Renal pelvis (tissue), 12 donors: ENCODE measurements at places on chromosomes 12 and 14.

DNA sequence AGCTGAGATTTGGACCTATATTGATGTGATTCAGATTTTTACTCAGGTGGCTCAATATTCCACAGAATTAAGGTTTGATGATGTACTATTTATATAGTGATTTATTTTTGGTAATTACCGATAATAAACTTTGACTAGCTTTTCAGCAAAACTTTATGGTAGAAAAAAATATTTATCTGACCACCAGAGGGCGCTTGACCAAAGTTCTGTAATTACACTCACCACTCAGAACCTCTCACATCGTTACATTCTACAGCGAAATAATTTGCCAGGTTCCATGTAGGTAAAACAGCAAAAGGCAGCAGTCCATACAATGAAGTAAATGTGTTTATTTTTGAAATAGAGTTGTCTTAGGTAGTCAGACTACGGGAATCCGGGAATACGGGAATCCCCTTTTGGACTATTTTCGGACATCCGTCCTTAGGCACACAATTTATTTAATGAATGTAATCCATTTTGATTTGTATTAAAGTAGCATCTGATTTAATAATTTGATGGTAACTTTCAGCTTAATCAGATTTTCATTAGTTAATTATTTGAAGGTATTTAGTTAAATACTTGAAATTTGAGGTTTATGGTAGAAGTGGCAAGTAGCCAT, 143.0 kb upstream of the DDHD1 start:
- peak; percentile 16 for DNase-seq

DNA sequence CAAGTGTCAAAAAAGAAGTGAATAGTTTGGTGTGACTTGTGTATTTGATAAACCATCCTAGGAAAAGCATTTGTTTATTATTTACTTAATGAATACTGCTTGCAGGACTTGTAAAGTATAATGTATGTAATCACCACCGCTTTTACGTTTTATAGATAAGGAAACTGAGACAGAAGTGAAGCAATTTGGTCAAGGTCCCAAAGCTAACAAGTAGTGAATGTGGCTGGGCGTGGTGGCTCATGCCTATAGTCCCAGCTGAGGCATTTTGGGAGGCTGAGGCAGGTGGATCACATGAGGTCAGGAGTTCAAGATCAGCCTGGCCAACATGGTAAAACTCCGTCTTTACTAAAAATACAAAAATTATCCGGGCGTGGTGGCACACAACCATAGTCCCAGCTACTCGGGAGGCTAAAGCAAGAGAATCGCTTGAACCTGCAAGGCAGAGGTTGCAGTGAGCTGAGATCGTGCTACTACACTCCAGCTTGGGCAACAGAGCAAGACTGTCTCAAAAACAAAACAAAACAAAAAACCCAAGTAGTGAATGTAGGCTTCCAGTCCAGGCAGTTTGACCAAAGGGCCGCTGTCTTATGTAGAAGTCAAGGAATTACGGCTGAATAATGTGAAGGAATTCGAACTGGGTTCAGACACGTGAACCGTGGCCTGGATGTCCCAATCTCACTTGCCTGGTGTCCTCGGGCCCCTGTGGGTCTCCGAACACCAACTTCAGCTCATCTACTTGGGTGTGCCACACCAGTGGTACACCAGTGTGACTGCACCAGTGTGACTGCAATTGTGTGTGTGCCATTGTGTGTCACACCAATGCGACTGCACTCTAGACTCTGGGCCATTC, 88.3 kb upstream of the MED13L start:
- no peak for DNase-seq

DNA sequence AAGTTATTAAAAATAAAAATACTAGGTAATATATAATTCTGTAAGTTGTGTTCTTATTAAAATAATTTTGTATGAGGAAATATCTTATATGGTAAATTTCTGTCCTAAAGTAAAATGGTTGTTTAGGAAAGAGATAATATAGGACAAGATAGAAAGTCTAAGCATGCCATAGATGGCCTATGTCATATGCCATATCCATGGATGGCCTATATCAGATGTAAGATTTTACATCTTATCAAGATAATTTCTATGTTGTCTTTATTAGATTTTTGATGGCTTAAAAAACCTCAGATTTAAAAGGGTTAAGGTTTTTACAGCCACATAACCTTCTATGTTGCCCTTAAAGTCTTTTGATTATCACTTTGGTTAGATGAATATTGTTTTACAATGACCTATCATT, 52.6 kb downstream of the CATSPERB start:
- DNase-seq = no peak

- DNase-seq = no peak
Observed at GRCh38 chr14:20827326-20827725, 24.7 kb upstream of the RNASE1 start.

- DNase-seq = no peak
Observed at GRCh38 chr12:93115198-93115601, 186.1 kb upstream of the EEA1 start.

GRCh38 chr12:32400114-32400672, 835 bp downstream of the FGD4 start:
- DNase-seq = peak; percentile 35

DNA sequence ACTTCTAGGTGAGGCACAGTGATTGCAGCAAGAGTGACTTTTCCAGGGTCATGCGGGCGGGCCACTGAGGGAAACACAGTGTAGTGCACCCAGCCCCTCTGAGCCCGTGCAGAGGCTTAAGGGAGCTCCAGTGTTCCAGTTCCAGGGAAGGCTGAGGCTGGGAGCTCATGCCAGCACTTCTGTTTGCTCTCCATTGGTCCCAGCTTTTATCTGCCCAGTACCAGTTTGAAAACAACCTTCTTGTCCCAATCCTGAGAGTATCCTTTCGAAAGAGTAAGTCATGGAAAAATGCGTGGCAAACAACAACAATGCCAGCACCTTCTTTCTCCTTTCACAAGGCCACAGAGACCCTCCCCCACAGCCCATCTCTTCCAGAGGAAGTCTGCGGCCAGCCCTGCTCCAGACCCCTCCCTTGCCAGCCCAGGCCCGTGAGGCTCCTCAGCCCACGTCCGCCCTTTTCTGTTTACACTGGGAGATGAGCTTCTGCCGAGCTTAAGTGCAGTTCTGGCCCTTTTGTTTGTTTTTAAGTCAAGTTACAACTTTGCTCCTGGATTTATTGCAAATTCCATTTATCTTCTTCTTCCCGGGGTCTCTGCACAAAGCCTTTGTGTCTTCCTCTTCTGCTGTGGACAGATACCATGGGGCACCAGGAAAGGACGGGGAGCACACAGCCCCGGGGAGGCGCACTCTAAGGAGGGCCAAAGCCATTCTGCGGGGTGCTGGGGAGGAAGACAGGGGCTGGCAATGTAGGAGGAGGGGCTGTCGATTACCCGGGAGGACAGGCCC, 185.6 kb downstream of the ZFP36L1 start:
- peak; percentile 86 for DNase-seq

GRCh38 chr12:22856178-22856577, 231.2 kb downstream of the ETNK1 start:
- peak; percentile 10 for DNase-seq

GRCh38 chr12:91877022-91877421, 268.6 kb downstream of the BTG1 start:
- no peak for DNase-seq

DNA sequence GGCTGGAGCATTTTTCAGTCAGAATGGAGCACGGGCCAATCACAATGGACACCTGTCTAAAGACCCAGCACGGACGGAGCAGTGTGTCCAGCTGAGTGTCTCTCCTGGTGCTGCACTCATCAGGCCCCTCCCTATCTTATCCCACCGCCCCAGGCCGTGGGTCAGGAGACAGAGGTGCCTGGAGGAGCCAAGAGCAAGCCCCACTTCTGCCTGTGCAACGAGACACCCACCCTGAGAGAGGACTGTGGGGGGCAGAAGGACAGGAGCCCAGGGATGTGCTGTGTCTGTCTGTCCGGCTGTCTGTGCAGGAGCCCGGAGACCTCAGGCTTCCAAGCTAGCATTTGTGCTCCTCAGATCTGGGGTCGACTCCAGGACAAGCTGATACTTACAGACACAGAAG, 69.6 kb upstream of the SFSWAP start:
- DNase-seq = no peak

DNA sequence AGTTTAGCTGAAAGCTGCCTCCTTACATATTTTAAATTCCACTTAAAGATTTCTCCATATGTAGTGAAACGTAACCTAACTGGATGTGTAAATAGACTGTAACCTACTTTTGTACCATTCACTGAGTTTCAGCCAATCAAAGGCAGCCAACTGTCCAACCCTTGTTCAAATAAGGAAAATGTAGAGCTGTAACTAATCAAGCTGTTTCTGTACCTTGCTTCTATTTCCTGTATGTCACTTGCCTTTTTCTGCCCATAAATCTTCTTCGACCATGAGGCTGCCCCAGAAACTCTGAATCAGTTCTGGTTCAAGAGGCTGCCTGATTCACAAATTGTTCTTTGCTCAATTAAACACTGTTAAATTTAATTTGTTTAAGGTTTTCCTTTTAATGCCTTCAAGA, 6.3 kb downstream of the SLC7A8 start:
- peak; percentile 72 for DNase-seq

DNA sequence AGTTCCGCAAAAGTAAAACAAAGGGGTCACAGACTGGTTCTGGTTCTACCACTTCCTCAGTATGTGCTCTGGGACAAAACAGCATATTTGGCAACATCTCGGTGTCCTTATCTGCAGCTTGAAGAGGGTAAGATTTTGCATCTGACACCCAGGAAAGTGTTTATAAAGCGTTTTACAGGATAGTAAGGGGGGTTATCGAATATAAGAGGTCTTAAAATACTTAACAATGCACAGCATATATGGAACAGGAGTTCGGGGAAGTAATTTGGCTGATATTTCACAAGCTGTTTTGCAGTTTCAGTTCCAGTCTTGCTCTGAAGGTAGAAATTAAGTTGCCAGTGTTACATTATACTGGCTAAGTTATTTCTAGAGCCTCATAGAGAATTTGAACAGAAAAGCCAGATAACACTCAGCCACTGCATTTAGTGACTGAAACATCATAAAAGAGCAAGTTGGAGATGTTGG, 904 bp upstream of the MAP4K5 start:
- DNase-seq = no peak

- DNase-seq = peak; percentile 29
Observed at GRCh38 chr12:16573398-16574077, 32.4 kb downstream of the LMO3 start.

DNA sequence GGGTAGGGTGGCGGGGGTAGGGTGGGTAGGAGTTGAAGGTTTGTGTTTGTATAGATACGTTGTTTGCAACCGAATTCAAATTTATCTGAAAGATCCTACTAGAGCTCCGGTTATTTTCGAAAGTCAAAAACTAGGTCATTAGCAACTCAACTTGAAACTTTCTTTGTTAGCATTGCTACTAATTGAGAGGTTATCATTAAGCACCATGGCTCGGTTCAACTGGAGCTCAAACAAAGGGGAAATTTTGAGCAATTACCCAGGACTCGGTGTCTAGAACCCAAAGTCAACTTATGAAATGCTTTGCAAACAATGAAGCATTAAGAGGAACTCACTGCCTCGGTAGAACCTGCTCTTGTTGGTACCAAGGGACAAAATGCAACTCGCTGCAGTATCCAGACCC, 207.7 kb downstream of the BCAT1 start:
- DNase-seq = no peak

DNA sequence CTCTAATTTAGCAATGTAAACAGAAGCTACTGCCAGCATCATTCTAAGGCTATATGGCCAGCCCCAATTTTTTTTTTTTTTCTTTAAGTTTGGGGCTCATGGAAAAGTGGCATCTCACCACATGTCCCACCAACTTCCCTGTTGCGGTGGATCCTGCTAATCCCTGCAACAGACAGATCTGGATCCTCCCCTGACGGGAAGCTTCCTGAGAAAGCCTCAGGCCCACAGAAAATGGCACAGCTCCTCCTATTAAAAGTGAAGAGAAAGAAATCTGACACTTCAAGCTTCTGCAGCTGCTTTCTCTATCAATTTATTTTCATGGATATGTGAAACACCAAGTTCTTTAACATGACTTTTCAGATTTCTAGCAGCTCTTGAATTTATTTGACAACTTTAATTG, 433.8 kb upstream of the DCN start:
- no peak for DNase-seq

DNA sequence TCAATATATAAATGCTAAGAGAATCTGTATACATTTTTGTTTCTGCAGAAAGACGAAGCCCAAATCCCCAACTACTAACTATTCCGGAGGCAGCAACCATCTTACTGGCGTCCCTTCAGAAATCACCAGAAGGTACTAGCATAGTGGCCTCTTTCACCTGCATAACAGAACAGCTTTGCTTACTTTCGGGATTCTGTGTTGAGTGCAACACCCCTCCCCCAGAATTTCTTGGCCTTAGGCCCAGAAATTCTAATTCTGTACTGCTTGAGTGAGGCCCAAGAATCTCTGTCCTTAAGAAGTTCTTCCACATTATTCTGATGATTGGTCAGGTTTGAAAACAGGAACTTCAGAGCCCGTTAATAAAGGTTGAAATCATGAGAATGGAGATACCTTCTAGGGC, 2.9 kb downstream of the SPX start:
- DNase-seq = peak; percentile 49

- no peak for DNase-seq
Observed at GRCh38 chr12:95200128-95200894, 17.0 kb downstream of the FGD6 start.

GRCh38 chr12:991350-992333, 619 bp downstream of the ERC1 start:
- peak; percentile 45 for DNase-seq

- no peak for DNase-seq
Observed at GRCh38 chr12:69396963-69397362, 37.4 kb downstream of the YEATS4 start.

DNA sequence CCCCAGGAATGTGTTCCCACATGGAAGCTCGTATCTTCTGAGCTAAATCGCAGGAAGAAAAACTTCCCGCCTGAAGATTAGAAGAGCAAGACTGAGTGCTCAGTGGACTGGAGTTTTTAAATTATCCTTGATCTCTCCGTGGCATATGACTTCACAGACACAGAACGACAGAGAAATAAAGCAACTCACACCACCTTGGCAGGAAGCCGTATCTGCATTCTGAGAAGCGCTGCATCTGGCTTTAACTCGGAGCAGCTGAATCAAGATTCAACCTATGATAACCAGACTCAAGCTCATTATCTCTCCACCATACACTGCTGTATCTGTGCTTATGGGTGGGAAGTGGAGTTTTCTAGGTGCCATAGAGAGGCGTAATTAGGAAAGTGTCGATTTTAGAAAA, 1482.7 kb downstream of the AACS start:
- no peak for DNase-seq

GRCh38 chr12:58291106-58291505, 349.7 kb downstream of the ATP23 start:
- no peak for DNase-seq

DNA sequence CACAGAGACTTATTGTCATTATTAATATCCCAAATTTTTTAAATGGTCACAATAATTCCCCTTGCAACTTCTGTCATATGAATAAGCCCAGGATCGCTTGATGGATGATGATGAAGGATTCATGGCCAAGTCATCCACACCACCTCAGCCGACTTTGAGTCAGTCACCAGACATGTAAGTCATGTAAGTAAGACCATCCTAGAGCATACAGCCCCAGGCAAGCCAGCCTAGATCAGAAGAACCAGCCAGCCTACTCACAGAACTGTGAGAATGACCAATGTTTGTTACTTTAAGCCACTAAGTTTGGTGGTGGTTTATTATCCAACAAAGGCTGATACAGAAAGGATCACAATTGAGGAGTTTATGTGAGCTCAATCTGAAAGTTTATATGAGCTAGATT, 341.8 kb downstream of the NRXN3 start:
- no peak for DNase-seq

GRCh38 chr12:91173124-91173523, 9.5 kb downstream of the DCN start:
- DNase-seq = no peak

- DNase-seq = no peak
Observed at GRCh38 chr14:32508281-32508680, 179.2 kb downstream of the AKAP6 start.

GRCh38 chr12:2551412-2551900, 243.3 kb upstream of the FKBP4 start:
- DNase-seq = no peak
